ENCODE measurements at places on chromosomes 1 and 21.

DNA sequence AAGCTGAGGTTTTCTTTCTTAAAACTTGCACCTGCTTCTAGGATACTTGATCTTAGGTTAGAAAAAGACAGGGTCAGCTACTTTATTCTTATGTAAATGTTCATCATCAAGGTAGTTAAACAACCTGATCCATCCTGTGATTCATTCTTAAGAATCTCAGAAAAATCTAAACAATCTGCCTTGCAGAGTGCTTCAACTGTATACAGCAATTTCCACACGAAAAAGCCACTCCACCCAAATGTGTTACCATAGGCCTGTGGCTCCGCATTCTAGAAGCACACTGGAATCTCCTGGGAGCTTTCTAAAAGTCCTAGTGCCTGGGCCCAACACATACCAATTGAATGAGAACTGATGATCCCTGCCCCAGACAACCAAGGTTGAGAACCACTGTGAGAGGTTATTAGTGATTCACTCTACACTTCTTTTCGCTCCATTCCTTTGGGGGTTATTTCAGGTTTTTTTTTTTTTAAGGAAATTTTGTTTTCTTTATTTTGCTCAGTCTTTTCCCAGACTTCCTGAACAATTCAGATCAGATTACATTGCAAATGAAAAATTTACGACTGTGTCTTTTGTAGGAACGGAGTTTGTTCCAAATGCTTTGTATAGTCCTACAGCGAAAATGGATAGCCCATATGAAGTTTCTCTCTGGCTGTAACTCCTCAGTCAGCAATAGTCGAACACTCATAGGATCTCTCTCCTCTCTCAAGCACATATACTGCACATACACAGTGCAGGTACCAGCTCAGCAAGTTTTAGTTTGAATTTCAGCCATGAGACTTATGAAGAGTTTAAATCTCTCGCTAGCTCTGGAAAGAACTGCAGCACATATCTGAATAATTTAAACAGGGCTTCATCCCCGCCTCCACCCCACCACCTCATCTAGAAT lies 16.1 kb downstream of the SMYD2 start:
- DNase-seq, result no peak

DNA sequence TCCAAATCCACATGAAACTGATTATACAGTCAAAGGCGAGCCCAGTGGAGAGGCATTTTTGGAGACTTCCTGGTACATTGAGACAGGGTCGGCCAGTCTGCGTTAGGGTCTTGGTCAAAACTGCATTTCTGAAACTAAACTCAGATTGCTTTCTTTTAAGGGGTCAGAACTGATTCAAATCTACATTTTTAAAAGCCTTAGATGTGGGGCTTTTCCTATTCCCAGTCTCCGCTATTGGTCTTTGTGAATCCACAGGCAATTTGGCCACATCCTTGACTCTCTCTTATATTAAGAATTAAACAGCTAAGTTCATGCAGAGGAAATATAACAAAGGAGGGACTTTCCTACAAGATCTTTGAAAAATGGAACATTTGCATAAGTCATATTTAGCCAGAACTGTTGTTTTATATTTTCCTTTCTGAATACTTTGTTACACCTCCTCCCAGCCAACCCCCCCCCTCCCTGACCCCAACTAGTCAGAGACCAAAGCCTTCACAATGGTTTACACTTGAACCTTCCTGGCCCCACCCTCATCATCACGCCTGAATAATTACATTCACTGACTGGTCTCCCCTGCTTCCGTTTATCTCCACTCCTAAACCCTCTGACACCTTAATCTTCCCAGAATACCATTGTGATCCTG lies 30.9 kb downstream of the SELL start:
- DNase-seq, result no peak

DNA sequence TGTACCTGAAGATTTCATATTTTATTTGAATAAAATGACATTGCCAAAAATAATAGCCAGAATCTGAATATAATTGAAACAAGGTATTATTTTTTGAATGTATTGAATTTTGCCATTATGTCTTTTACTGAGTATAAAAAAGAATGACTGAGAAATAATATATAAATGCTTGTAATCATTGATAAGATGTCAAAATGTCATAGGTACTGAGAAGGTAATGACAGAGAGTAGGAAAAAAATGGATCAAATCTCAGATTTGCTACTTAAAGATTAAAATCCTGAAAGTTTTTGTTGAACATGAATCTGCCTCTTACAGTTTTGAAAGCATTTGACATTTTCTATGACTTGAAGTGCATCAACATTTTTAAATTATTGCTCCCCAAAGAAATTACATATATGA lies 1069.9 kb upstream of the ADGRL4 start:
- DNase-seq, result no peak

GRCh38 chr1:1926346-1926811 lies 7.3 kb upstream of the TMEM52 start:
- no peak for DNase-seq

DNA sequence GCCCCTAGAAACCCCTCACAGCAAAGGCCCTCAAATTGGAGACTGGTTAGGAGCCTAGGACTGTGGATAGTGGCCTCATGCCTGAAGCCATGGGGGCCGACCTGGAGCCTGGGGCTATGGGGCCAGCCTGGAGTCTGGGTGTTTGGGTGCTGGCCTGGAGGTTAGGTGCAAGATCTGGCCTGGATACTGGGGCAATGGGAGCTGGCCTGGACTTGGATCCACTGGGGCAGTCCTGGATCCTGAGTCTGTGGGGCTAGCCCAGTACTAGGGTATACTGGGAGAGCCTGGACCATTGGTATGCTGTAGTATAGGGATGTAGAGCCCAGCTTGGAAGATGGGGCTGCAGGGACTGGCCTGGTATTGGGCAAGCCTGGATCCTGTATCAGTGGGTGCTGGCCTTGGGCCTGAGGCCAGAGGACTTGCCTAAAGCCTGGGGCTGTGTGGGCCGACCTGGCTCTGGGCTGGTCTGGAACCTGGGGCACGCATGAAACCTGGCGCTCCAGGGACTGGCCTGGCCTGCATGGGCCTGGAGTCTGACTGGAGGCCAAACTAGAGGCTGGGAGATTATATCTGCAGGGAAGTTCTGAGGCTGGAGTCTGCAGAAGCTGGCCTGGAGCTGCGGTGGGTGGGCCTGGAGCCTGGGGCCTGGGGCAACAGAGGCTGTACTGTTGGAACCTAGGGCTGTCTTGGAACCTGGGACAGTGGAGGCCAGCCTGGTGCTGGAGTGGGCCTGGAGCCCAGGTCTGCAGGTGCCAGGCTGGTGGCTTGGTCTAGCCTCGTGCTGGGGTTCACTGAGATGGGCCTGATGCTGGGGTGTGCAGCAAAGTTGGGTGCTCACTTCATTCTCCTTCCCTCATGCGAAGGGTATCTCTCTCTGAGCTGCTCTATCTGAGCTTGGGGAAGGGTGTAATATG lies 12.6 kb upstream of the DENND1B start:
- no peak for DNase-seq
